ENCODE measurements at places on chromosomes 3 and 15.

DNA sequence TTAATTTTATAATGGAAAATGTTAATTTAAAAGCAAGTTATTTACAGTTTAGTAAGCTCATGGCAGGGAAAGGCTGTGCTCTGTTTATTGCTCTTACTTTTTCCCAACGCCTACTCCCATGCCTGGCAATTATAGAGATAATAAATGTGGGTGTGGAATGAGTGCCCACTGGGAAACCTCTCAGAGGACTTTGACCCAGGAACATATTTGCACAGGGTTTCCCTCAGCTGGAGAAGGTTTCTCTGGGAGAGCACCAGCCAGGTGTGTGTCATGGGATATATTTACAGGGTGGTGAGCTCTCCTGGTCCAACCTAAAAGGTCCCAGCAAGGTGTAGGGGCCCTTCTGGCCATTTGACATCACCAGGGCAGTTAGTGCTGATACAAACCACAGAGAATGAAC is 27.9 kb downstream of the ZNF710 start:
- DNase-seq: no peak

DNA sequence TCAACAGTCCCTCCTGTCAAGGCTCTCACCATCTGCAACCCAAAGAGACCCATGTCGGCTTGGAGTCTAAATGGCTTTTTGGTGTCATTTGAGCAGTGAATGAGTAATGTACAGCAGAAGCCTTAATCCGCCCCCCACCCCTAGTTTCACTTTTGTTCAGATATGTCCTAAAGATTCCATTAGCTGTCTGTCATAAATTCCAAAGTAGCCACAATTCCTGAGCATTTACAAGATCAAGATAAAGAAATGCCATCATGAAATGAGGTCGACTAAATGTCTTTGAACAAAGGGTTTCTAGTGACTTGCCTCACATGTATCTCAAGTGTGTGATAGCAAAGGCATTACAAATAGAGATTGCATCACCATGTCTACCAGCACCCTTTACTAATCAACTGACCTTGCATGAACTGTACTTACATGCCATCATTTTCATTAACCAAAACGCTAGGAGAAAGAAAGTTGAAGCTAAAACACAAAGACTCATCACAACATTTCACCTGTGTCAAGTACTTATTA is 123.8 kb upstream of the PHLDB2 start:
- no peak for DNase-seq

GRCh38 chr3:3918763-3919162 is 119.5 kb downstream of the LRRN1 start:
- DNase-seq: no peak

GRCh38 chr3:197381371-197381770 is 83.0 kb upstream of the DLG1 start:
- no peak for DNase-seq

DNA sequence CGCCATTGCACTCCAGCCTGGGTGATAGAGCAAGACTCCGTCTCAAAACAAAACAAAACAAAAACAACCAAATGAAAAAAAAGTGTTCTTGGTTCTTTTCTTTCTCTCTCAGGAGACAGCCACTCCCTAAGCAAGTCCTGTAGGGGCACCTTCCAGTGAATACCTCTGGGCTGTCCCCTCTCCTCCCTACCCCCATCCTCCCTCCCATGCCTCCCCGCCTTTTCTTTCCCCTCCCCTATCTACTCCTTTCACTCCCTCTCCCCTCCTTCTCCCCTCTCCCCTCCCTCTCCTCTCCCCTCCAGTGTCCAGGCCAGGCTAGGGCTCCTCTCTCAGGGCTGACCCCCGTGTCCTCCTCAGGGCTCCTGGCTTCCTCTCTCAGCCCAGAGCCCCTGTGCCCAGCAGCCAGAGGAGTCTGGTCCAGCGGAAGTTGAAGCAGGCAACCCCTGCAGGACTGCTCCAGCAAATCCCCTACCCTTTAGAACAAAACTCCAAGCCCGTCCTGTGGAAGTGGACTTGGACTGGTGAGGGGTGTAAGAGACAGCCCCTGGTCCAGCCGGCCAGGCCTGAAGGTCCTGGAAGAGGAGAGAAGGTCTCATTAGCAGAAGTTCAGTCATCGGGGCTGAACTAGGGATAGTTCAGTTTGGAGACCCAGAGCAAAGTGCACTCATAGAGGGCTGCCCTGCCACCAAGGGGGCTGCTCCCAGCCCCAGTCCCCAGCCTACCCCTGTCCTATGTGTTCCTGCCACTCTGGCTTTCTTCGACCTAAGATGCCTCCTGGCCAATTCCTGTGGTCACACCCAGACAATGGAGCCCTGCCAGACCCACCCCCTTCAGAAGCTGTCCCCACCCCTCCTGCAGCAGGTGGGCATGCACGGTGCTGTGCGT is 79.8 kb upstream of the IQSEC1 start:
- no peak for DNase-seq

- DNase-seq: no peak
Observed at GRCh38 chr3:167163580-167163979, 216.5 kb downstream of the ZBBX start.

DNA sequence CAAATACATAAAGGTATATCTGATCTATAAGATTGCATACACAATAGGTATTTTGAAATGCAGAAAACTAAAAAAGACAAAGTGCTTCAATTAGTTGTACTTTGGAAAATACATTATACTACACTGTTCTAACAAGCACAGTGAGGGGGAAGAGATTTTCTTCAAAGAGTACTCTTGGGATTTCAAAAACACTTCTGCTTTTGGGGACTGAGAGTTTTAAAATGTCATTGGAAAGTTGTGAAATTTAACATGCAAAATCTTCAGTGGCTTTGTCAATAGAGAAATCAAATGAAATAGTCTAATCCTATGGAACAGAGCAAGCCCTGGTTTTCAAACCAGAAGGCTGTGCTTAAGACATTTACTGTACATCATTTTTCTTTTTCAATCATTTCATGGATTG is 322.2 kb upstream of the SEMA6D start:
- no peak for DNase-seq

DNA sequence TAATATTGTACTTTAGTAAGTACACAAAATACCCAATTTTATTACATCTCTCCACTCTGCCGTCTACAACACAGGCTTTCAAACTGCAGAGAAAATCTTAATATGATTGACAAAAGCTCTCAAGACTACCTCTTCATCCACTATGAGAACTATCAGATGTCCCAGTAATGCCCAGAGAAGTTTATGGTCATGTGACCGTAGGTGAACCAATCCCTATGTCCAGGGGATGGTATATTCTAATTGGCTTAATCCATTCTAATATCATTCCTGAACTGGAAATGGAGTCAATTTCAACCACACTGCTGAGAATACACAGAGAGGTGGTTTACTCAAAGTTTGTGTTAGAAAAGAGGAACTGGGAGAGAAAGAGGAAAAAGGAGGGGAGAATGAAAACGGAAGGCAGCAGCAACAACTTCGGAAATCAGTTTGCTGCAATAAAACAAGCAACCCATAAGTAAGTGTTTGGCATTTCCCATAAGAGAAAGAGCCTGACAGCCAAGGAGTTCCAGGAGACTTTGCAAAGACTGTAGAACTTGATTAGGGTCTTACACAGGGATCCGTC is 7.3 kb downstream of the SST start:
- DNase-seq: no peak

DNA sequence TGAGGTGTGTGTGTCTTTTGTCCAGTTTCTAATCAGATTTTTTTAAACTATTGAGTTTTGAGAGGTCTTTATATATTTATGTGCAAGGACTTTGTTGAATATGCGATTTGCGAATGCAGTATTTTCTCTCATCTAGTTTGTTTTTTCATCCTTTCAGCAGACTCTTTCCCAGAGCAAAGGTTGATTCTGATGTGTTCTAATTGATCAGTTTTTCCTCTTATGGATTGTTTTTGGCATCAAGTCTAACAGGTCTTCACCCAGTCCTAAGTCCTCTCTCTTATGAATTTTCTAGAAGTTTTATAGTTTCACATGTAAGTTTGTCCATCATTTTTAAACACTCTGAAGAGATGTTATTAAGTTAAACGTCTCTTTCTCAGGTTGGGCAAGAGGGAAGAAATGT is 17.8 kb upstream of the TJP1 start:
- DNase-seq: no peak

DNA sequence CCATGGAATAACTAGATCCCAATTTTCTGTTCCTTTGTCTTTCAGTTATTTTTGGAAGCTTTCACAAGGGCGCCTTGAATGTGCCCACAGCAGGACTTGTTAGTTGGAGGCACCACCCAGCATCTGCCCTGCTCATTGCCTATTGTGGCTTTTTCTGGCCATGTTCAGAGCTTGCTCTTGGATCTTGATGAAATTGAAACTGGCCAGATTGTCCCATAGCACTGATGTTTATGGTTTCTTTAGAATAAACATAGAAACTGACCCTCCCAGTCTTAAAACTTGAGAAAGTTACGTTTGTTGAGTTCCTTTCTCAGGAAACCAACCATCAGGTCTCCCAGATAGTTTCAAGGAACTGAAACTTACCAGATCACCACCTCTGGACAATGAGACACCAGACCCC is 474.7 kb downstream of the IL5RA start:
- DNase-seq: no peak

GRCh38 chr15:71565006-71565405 is 245.3 kb upstream of the NR2E3 start:
- no peak for DNase-seq

DNA sequence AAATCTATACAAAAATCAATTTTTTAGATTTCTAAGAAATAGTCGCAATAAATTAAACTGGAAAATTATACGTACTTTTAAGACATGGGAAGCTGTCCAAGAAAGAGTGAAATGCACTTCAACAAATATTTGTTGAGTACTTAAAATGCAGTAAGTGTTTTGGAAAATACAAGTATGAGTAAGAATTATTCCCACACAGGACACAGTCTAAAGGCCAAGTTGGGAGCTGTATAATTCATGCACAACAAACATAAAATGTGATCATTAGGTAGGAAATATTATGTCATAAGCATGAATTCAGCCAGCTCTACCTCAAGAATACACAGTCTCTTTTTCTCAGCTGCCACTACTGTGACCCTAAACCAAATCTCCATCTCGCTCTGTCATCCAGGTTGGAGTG is 267.6 kb downstream of the CNTN3 start:
- no peak for DNase-seq

- DNase-seq: no peak
Observed at GRCh38 chr3:69090021-69090420, 5.3 kb downstream of the ARL6IP5 start.

DNA sequence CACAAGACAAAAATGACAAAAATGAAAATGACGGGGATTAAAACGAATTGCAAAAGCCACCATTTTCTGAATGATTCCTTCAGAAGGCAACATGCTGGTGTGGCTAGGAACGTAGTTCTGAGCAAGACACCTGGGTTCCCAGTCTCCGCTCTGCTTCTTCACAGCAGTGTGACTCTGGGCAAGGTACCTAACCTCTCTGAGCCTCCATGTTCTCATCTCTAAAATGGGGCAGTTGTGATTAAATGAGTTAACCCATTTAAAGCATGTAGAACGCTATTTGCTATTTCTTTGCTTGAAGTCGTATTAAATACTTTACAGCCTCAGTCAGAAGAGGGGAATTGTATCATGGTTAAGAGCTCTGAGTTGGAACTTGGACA is 23.6 kb downstream of the BHLHE40 start:
- DNase-seq: no peak

DNA sequence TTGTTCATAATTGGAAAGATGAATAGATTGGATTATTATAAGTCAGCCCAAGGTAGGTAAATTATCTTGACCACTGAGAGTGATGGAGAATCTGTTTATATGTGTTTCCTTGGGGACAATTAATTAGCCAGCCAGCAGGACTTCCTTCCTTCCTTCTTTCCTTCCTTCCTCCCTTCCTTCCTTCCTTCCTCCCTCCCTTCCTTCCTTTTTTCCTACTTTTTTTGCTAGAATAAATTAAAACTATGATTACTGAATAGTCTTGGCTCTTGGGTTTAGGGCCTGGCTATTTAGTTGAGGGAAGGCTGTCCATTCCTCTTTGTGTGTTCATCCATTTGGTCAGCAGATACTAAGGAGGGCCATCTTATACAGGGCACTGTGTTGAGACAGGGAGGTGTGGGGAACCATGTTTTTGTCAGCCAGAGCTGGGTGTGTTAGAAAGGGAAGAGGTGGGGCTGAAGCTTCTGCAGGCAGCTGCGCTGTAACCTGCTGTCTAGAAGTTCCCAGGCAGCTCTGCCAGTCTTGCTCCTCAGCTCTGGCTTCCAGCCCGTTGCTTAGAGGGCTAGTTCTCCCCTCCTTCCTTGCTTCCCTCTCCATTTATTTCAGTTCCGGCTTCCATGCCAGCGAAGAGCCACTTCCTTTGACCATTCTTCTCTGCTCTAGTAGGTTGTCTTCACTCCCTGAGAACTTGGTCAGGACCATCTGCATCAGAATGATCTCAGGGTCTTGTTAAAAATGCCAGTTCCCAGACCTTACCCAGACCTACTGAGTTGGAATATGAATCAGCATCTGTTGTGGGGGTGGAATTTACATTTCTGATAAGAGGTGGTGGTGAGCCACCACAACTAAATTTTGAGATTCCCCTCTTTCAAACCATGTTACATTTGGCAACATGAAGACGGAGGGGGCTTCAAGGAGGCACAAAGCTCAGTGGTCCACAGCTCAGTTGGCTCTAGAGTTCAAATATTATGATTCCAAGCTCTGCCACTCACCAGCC is 113.9 kb downstream of the DGKG start:
- no peak for DNase-seq

- peak; percentile 19 for DNase-seq
Observed at GRCh38 chr15:27757052-27757451, 342.1 kb downstream of the OCA2 start.

DNA sequence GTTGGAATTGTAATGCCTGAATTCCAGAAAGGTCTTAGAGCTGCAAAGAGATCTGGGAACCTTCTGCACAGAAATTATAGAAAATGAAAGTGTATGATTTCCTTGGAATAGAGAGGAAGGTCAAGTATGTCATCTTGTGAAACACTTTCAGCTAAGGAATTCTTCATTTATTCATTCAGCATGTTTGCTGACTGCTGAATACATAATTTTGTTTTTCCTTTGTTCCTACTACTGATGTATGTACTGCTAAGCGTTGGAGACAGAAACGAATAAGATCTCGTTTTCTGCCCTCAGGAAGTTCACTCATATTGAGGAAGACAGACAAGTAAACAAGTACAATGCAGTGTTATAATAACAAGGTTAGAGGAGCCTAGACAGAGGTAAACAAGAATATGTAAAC is 14.3 kb upstream of the IL20RB start:
- DNase-seq: no peak

GRCh38 chr15:69665641-69666111 is 213.1 kb downstream of the RPLP1 start:
- no peak for DNase-seq

GRCh38 chr15:80595396-80595795 is 99.7 kb upstream of the ABHD17C start:
- DNase-seq: no peak

- DNase-seq: no peak
Observed at GRCh38 chr3:68234076-68234780, 579.8 kb upstream of the SUCLG2 start.

Data from H1 (cell line).